ACHN (cell line): ENCODE measurements at places on chromosomes 7 and 10.
A peak's percentile ranks its signal among the peaks of the same experiment; 100 is the strongest.

DNA sequence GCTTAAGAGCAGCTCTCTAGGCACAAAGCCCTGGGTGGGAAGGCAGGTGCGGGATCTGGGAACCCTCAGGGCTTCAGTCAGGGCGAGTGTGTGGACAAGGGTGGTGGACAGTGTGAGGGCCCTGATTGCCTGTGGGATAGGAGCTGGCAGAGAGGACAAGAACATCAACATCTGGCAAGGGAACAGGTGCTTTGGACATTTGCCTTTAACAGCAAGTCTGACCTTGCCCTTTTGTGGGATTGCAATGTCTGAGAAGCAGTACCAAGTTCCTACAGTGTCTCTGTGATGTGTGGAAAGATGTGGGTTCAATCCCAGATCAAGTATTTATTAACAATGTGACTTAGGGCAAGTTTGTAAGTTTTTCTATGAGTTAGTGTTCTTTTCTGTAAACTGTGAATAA, 46.7 kb downstream of the TFAM start:
- DNase-seq = no peak

GRCh38 chr10:43229208-43230061, 37.4 kb downstream of the RASGEF1A start:
- peak; percentile 20 for DNase-seq

DNA sequence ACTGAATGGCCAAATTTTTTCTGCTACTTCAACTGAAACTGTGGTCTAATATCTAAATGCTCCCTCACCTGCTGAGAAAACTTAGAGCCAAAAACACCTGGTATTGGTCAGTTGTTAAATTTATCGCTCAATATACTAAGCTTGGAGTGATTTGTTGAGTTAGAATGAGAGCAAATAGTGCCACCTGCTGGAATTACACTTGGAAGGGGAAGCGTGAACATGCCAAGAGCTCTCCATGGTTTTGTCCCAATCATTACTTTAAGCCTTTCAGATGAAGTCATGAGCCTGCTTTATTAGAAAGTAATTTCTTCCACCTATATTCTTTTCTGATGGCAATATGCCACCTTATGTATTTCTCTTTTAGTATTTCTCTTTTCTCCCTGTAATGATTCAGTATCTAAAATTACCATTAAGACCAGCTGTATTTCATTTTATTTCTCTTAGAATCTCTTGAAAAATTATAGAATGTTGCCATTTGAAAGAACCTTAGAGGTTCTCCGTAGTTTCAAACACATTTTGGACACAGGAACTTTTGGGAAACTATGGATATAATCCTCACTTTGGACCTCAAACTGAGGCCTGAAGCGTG, 447.8 kb upstream of the C7orf33 start:
- peak; percentile 50 for DNase-seq

DNA sequence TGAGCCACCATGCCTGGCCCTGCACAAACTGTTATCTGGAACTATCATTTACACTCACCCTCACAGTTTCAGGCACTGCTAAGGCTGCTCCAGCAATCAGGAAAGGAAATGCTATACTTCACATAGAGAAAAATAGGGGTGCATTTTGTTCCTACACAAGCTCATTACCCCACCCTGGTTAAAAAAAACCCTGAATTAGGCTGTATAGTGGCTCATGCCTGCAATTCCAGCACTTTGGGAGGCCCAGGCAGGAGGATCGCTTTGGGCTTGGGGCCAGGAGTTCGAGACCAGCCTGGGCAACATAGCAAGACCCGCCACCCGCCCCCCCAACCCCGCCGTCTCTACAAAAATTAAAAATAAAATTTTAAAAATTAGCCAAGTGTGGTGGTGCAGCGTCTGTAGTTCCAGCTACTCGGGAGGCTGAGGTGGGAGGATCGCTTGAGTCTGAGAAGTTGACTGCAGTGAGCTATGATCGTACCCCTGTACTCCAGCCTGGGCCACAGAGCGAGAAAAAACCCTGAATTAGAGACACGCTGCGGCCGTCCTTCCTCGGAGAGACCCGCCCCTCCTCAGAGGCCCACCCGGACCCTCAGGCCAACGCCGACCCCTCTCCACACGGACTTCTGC, 539 bp downstream of the PTCD1 start:
- peak; percentile 24 for DNase-seq
